ENCODE measurements at places on chromosomes 6 and 20.
A peak's percentile ranks its signal among the peaks of the same experiment; 100 is the strongest.

DNA sequence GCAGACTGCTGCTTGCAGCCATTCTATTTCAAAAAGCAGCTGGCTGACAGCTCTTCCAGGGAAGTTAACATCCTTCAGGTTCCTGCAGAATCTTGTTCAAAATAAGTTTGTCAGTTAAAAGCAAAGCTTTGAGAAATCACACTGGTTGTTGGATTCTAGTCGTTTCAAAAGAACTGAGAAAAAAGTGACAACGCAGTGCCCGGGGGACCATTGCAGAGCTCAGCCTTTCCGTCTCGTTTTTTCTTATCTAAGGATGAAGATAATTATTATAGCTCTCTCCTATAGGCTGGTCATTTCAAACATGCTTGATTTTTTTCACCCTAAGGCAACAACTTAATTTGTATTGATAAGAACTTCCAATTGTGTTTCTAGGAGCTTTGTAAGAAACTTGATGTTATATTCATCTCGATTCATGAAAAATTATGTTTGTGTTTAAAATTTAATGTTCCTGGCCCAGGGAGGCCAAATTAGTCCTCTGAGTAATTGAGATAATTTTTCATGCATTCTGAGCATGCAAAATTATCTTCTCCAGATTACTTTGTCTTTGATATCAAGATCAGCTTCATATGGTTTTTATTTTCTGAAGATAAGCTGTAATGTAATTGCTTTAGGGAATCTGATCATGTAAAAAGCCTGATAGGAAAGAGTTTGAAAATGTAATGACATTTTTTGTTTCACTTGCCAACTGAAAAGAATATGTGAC lies 58.4 kb downstream of the SNAP25 start:
- no peak for DNase-seq

DNA sequence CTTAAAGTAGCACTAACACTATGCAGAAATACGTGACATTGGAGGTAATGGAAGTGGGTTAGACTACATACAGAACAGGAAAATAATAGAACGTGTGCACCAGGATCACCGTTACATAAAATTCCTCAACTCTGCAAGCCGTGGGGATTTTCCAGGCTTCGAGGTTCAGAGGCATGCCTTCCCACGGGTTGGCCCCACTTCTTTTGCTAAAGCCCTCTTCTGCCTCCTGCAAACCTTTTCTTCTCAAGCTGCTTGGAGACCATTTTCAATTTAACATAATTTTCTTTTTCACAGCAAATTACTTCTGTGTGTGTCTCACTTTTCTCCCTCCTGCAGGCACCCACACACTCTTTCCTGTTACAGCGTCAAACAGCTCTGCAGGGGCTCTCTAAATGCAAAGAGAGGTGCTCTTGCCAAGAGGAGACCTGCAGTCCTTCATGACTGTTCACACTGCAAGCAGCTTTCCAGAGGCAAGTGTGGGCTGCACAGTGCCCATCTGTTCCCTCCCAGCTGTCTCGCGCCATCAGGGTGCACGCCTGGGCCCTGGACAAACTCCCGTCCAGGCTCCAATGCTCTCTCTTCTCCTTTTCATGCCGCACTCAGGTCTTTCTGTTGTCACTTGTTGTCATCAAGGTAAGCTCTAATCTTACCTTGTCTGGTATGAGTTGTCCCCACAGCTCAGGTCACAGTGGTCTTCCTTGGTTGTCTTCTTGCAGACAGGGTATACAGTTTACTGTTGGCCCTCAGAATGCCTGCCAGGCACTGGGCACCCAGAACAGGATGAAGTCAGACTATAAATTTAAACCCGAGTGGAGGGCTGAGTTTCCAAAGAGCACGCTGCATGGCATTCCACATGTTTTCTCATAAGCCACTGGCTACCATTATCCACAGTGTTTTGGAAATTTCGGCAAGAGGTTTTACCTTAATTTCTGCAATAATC lies 164.8 kb upstream of the GGTLC1 start:
- DNase-seq, result no peak

- DNase-seq, result peak; percentile 92
Observed at GRCh38 chr6:157764178-157765068, 58.6 kb upstream of the SNX9 start.

GRCh38 chr6:157194643-157195042 lies 128.7 kb downstream of the TMEM242 start:
- DNase-seq, result no peak

- no peak for DNase-seq
Observed at GRCh38 chr6:25401711-25402110, 122.5 kb downstream of the CARMIL1 start.

DNA sequence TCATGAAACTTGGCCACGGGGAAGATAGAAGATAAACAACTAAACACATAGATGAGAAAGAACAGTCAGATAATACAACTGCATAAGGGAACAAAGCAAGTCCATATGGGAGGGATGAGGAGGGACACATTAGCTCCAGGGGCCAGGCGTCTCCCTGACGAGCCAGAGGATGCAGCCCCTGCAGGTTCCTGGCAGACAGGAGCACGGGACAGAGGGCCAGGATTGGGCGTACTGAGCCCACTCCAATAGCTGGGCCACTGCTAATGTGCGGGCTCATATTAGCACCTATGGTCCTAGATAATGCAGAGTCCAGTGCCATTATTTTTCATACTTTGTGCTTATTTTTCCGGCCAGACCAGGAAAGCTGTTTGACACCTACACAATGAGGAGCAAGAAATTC lies 182.9 kb downstream of the ANKRD60 start:
- no peak for DNase-seq

DNA sequence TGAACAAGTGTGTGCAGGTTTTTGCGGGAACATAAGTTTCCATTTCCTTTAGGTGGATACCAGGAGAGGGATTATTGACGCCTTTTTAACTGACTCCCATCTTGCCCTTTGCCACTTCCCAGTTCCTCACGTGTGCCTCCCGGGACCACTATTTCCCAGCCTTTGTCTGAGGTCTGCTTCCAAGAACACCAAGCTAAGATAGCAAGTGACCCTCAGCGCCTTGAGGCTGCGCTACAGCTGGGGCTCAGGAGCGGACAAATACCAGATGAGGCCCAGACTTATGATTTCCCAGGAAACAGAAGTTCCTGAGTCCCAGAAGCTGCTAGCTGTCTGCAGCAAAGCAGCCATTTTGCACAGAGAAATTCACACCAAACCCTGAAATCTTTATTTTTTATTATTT lies 216.7 kb downstream of the SYNDIG1 start:
- DNase-seq, result no peak
